ENCODE measurements at places on chromosomes 5 and 9. TPM values are rescaled to one million over a fixed set of nuclear protein-coding genes. Genes with fewer than 3 reads are reported as not detected.

DNA sequence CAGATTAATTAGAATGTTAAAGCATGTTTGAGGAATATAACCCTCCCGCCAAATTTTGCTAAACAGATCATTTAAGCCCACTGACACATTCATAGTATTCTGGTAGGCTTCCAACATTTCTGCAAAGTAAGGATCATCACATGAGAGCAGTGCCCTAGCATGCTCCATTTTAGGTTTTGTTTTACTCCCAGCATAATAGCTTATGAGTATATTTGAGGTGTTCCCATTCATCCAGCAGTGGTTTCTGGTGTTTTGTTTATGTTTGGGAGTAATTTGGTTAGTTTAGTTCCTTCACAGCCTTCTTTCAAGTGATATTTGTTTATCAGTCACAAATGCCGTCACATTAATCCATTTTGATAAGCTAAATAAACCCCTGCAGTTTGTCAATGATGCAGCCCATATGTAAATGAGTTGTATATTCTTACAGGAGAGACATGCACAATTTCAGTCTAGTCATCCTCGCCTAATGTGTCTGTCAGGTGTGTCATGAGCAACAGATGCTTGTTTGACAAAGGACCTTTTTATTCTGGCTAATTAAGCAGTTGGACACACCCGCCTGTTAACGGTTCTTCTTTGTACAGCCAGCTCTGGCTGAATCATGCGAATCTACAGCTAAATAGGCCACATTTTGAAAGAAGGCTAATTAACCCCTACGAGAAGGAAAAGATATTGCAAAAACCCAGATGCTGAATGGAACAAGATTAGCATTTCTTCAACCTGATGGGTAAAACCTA lies 124.4 kb downstream of the RFX3 start:
- H3K27me3 ChIP-seq = no peaks in the 10 kb centered on the region
- H3K4me1 ChIP-seq = no peaks in the 10 kb centered on the region
- no peak overlapping the region for H3K4me3 ChIP-seq
- no peaks in the 10 kb centered on the region for H3K36me3 ChIP-seq
- DNase-seq = no peak
- no peak overlapping the region for H3K27ac ChIP-seq

- no peaks in the 10 kb centered on the region for H3K27me3 ChIP-seq
- no peaks in the 10 kb centered on the region for H3K4me1 ChIP-seq
- DNase-seq = no peak
- no peak overlapping the region for H3K4me3 ChIP-seq
- peaks cover 53% of the 10 kb centered on the region for H3K36me3 ChIP-seq
Measured at GRCh38 chr5:172065431-172066065, 59.1 kb upstream of the FBXW11 start.

GRCh38 chr5:35856765-35857351 lies at the start of gene IL7R:
TSS of gene IL7R (plus strand) at chr5:35856891. CDS start at chr5:35856978, 87 bp downstream.
- no peak within 1 kb of the TSS for H3K27ac ChIP-seq
- H3K27me3 ChIP-seq = no peaks in the 10 kb centered on the region
- no peaks in the 10 kb centered on the region for H3K4me1 ChIP-seq
- peak within 1 kb of the TSS; percentile 10 for H3K4me3 ChIP-seq

DNA sequence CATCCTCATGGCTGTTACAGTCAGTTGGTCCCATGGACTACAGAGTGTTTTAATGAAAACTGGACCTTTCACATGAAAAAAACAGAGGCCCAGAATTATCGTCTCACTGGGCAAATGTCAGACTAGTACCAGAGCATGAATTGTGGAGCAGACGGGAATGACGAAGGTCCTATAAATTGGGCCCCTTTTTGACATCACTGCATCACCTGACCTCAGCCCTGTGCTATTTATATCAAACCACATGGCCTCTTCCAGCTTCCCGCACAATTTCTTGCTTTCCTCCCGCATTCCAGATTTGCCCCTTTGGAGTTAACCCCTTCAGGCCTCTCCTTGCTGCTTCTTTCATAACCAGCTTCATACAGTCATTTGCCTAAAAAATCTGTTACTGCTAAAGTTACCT lies 301.7 kb downstream of the ATPSCKMT start:
- no peak for DNase-seq
- H3K4me3 ChIP-seq = no peak overlapping the region
- H3K4me1 ChIP-seq = no peaks in the 10 kb centered on the region
- H3K27me3 ChIP-seq = no peaks in the 10 kb centered on the region

- no peak for DNase-seq
- H3K4me3 ChIP-seq = no peak overlapping the region
- H3K4me1 ChIP-seq = no peaks in the 10 kb centered on the region
- no peaks in the 10 kb centered on the region for H3K36me3 ChIP-seq
Measured at GRCh38 chr5:116872986-116873385, 298.4 kb upstream of the SEMA6A start.

DNA sequence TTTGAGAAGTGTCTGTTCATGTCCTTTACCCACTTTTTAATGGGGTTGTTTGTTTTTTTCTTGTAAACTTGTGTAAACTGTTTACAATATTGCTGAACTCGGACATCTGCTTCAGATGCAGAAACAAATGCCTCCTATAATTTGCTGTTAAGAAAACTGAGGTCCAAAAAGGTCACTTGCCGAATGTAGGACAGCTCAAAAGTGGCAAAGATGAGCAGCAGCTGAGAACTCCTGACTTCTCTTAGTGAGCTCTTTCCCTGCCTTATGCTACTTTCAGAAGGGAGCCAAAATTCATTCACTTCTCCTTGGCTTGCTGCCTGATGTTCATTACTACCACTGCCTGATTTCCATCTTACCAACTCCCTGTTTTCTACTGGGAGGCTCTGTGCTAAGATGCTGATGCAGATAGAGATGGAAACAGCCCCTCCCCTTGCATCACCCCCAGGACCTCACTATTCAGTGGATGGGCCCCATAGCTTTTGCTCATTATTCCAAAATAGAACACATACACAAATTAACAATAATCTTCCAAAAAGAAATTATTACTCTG lies 60.1 kb downstream of the SEMA6A start:
- H3K4me3 ChIP-seq = no peak overlapping the region
- no peaks in the 10 kb centered on the region for H3K4me1 ChIP-seq
- H3K27me3 ChIP-seq = no peaks in the 10 kb centered on the region
- H3K27ac ChIP-seq = no peak overlapping the region

DNA sequence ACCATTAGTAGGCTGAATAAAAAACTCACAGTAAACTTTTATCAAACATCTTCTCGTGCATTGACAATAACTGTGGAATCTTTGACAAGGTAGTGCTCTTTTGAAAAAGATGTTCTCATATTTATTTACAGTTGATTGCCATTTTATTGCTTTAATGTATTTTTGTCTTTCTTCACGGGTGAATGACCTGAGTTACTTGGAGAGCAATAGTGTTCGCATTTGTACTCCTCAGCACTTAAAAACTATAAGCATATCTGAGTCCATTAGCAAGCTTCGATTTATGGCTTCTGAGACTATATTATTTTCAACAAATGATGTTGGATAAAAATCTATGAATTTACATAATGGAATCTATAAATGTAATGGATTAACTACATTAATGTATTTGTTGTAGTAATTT lies 1012.3 kb downstream of the CDH9 start:
- no peak for DNase-seq
- no peak overlapping the region for H3K4me3 ChIP-seq
- H3K4me1 ChIP-seq = no peaks in the 10 kb centered on the region
- no peaks in the 10 kb centered on the region for H3K27me3 ChIP-seq

- no peak for DNase-seq
- H3K4me3 ChIP-seq = no peak overlapping the region
- no peaks in the 10 kb centered on the region for H3K36me3 ChIP-seq
- H3K27me3 ChIP-seq = no peaks in the 10 kb centered on the region
- H3K27ac ChIP-seq = peak overlapping the region; percentile 12
- no peaks in the 10 kb centered on the region for H3K4me1 ChIP-seq
Measured at GRCh38 chr9:4144869-4145268, 155.0 kb downstream of the GLIS3 start.

DNA sequence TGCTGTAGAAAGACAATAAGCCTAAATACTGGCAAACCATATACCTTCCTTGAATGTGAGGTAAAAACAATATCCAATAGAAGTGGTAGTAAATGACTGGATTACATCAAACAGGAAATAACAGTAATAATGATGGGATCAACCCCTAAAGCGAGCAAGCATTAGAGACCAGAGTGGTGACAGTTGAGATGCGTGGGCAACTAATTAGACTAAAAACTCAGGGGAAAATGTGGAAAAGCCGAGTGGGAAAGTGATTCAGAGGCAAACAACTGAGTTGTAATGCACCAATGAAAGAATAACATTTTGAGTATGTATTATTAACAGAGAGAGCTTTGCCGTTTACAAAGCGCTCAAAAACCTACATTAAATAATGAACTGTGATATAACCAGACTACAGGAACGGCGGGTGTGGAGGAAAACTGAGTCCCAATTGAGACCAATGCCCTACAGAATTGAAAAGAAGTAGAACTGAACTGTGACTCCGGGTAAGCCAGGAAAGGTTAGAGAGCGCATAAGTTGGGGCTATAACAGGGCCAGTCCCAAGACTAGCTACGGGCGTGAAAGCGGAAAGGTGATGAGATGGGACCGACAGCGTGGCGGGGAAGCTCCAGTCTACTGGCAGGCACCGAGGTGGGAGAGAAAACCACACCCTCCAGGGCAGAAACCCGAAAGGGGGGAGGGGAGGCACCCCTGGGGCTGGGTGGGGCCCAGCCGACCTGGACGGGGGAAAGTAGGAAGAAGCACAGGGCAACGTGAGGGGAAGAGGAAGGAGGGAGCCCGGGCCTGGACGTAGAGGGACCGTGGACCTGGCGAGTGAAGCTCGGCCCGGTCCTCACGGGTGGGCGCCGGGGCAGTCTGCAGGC lies 592 bp downstream of the UBAP2 start:
- H3K4me1 ChIP-seq = no peaks in the 10 kb centered on the region
- H3K27ac ChIP-seq = peak overlapping the region; percentile 85
- H3K36me3 ChIP-seq = no peaks in the 10 kb centered on the region
- peak overlapping the region; percentile 89 for H3K4me3 ChIP-seq
- H3K27me3 ChIP-seq = no peaks in the 10 kb centered on the region
- no peak for DNase-seq

DNA sequence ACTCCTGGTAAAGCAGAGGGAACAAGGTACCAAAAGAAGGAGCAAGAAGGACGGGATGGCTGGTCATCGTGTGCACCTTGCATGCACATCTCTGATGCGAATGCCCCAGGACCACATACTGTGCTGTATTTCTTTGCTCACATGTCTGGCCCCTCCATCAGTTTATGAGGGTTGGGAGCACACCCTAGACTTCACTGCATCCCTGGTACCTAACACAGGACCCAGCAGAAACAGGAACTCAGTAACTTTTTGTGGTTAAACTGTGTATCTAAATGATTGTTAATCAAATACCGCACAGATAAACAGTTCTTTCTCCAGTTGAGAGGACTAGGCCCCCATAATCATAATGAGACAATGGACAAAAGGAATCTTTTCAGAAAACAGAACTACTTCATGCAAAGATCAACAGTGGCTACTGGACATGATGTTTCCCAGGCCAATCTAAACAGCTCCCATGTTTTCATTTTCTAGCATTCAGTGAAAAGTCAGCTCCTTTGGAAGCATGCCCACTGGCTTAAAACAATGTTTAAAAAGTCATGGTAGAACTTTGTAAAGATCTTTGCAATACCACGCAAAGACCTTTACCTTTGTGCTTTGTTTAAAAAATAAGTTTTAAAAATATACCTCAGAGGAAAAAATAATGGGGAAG lies 55.5 kb upstream of the IFNK start:
- peaks cover 13% of the 10 kb centered on the region for H3K4me1 ChIP-seq
- H3K27me3 ChIP-seq = no peaks in the 10 kb centered on the region
- DNase-seq = no peak
- H3K27ac ChIP-seq = no peak overlapping the region

DNA sequence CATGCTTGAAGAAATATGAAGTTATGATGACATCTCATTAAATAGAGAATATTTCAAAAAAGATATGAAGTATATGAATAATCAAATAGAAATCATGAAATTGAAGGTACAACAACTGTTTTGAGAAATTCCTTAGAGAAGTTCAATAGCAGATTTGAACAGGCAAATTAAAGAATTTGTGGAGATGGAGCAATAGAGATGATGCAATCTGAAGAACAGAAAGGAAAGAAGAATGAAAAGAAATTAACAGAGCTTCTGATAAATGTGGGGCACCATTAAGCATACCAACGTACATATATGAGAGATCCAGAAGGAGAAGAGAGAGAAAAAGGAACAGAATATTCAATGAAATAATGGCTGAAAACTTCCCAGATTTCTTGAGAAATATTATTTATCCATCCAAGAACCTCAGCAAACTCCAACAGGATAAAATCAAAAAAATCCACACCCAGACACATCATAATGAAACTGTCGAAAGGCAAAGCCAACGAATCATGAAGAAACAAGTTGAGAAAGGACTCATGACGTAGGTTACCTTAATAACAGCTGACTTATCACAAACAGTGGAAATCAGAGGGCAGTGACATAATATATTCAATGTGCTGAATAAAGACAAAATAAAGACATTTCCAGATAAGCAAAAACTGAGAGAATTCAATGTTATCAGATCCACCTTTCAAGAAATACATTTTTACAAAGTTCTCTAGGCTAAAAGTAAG lies 297.2 kb upstream of the TARS1 start:
- H3K4me3 ChIP-seq = no peak overlapping the region
- no peaks in the 10 kb centered on the region for H3K4me1 ChIP-seq

DNA sequence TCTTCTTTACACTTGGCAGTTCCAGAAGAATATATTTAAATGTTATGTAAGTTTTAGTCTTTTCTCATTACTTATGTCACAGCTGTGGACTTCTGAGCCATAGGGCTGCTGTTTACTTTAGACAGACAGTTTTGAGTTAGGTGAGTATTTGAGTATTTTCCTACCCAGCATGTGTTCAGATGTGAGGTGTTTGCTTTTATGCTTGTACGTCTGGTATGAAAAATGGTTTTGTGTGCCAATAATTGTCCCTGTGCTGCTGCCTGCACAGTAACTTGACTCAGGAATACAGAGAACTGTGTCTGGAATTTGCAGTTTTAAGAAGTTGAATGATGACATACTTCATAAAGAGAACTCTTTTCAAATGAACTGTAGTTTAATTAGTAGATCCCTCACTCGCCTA lies 20.8 kb downstream of the MEGF10 start:
- H3K27ac ChIP-seq = no peak overlapping the region
- no peaks in the 10 kb centered on the region for H3K4me1 ChIP-seq
- H3K4me3 ChIP-seq = no peak overlapping the region
- no peak for DNase-seq

Gene UAP1L1
- total RNA-seq = 20.7 TPM

Gene SGCD
- total RNA-seq = 17.8 TPM

Gene LCP2
- 52.8 TPM for total RNA-seq

Gene EFNA5
- total RNA-seq = 7.1 TPM

Gene ARL14EPL
- total RNA-seq = 0.21 TPM

Gene TAF11L10
- total RNA-seq = not detected

Gene NDUFAF2
- 16.7 TPM for total RNA-seq

Data from tibial nerve (tissue), 4 donors.